Activated naive CD4-positive, alpha-beta T cell (primary cell): ENCODE measurements at places on chromosomes 11 and 22.

GRCh38 chr11:118058311-118059245 is 18.3 kb upstream of the TMPRSS4 start:
- DNase-seq = no peak

- DNase-seq = no peak
Observed at GRCh38 chr11:12827369-12827768, 153.1 kb downstream of the TEAD1 start.

- no peak for DNase-seq
Observed at GRCh38 chr11:31160504-31161422, 208.8 kb downstream of the DCDC1 start.

- DNase-seq = no peak
Observed at GRCh38 chr22:35436421-35436820, 36.5 kb downstream of the MCM5 start.

- no peak for DNase-seq
Observed at GRCh38 chr11:72897506-72897905, 83.3 kb downstream of the ATG16L2 start.

DNA sequence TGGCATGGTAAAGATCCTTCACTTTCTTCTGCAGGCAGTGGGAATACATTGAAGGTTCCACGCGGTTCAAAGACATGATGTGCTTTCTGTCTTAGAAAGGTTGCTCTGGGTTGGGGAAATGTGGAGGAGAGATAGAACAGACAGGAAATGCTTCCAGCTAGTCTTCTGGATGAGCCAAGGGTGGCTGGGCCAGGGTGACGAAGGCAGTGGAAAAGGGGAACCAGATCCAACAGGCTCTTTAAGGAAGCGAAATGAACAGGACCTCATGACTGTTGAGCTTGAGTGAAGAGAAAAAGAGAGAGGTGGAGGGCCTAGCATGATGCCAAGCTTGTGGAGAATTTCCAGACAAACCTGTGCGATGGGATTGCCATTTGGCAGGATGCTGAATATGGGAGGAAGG is 56.4 kb upstream of the LMO1 start:
- no peak for DNase-seq

- DNase-seq = peak; percentile 66
Observed at GRCh38 chr11:795634-796564, 2.2 kb downstream of the SLC25A22 start.

DNA sequence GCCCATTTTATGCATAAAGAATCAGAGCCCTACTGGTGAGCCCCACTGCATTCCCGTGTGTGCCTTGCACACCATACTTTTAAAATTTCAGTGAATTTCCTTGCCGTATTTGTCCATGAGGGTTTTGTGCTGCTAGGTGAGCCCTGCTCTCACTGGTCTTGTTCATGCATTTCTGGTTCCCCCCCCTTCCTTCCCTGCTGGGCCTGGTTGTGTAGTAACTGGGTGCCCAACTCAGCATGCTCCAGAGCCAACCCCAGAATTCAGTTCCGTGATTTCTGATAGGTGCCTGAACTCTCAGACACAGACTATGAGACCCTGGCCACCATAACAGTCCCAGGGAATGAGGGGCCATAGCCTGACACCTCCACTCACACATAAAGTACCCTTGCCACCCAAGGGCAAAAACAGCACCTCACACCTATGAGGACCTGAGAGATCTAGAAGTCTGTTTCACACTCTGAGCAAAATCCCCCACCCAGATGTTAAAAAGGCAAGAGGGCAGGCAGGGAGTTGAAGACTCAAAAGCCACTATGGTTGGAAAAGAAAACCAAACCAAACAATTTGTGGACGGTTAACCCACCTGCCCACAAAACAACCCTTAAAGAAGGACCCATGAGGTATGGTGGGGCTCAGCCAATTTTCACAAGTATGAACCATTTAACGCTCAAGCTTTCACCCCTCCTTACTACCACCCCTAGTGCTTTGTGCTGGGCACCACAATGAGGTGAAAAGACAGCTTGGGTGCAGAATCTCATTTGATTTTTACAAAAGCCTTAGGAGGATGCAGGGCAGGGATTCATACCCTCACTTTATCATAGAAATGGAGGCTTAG is 16.8 kb upstream of the IL10RA start:
- no peak for DNase-seq

DNA sequence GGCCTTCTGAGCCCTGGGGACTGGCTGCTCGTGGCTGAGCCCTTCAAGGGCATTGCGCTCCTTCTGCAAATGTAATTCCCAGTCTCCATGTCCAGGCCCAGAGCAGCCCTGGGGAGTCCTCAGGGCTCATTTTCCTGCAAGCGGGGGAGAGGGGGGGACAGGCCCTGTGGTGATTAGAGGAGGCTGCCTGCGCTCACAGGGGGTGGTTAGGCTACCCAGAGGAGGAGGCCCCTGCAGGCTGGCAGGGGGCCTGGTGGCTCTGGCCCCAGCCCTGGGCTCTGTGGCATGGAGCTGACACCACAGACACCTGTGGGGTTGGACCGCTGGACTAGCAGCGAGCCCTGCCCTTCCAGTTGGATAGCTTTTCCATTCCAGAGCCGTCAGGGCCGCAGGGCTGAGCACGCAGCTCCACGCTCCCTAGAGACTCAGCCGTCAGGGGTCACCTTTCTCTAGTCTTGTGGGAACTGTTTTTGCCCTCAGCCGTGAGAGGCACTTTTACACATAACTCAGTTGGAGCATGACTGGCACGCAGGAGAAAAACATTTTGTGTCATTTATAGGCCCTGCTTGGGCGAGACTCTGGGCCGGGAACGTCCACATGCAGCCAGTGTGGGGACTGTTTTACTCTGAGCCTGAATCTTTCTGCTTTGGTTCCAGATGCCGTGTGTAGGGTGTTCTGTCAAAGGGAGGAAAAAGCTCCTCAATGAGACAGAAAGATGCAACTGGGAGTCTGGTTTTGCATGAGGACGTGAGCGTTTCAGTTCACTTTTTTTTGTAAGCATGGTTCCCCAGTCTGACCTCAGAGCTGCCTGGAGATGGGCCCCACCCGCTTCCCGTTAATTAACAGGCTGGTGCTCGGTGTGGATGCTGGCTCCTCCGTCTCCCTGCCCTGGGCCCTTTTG is 58.1 kb downstream of the LRP5 start:
- no peak for DNase-seq

DNA sequence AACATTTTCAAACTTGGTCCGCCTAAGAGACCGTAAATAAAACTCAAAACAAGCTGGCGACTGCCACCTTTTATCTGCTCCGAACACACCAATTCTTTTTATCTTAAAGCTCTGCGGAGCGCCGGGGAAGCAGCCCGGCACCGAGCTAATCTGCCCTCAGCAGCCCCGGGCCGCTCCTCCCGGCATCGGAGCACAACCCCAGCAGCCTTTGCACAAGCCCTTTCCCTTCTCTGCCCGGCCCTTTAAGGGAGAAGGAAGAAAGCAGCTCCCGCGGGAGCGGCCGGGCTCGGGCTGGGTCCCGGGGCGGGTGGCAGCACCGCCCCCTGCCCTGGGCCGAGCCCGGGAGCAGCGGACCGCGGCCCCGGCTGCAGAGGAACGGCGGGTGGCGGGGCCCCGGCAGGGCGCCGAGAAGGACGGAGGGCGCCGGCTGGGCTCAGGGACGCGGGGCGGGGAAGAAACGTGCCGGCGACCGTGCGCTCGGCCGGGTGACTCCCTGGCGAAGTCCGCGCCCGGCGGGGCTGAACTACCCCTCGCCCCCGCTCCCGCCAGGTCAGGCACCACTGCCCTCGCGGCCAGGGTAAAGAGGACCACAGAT is 133.6 kb upstream of the C11orf58 start:
- no peak for DNase-seq

DNA sequence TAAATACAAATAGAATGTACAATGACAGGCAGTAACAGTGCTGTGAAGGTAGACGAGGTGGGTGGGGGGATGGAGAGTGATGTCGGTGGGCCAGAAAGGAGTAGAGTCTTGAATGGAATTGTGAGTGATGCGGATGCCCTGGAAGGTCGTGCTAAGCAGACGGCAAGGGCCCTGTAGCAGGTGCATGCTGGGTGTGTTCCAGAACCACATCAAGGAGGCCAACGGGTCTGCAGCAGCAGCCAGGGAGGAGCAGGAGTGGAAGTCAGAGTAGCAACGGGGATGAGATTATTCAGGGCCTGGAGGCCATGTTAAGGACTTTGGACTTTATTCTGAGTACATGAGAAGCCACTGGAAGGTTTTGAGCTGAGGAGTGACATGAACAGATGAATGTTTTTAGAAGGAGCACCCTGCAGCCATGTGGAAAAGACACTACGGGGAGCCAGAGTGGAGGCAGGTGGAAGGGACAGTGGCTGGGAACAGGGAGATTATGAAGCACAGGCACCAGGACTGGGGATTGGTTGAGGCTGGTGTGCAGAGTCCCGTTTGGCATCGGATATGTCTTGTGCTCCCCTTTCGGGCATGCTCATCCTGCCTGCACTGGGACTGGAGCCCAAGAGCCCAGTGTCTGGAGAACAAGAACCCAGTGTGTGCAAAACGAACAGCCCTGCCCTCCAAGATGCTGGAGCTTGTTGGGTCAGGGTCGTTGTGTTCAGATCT is 74.1 kb downstream of the COMMD9 start:
- DNase-seq = no peak

DNA sequence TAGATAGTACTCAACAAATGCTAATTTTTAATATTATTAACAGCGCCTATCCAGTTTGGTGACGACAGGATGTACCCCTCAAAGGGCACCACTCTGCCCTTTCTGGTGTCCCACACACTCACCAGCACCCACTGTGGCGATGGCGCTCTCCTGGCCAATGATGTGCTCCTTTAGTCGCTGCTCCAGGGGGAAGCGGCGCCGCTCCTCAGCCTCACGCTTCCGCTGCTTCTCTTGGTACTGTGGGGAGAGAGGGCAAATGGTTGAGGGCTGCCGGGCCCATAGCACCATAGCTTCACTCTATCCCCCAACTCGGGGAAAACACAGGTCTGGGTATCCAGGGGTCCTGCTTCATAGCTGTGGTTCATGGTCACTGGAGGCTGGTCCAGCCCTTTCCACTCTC is 73.0 kb upstream of the PHOX2A start:
- no peak for DNase-seq

- DNase-seq = no peak
Observed at GRCh38 chr11:47981667-47982404, 1.5 kb downstream of the PTPRJ start.

- DNase-seq = no peak
Observed at GRCh38 chr22:42931421-42932196, 74.5 kb upstream of the ARFGAP3 start.

- no peak for DNase-seq
Observed at GRCh38 chr11:112665291-112665690, 295.9 kb upstream of the NCAM1 start.

GRCh38 chr11:10197091-10197490 is 96.9 kb downstream of the SBF2 start:
- no peak for DNase-seq

DNA sequence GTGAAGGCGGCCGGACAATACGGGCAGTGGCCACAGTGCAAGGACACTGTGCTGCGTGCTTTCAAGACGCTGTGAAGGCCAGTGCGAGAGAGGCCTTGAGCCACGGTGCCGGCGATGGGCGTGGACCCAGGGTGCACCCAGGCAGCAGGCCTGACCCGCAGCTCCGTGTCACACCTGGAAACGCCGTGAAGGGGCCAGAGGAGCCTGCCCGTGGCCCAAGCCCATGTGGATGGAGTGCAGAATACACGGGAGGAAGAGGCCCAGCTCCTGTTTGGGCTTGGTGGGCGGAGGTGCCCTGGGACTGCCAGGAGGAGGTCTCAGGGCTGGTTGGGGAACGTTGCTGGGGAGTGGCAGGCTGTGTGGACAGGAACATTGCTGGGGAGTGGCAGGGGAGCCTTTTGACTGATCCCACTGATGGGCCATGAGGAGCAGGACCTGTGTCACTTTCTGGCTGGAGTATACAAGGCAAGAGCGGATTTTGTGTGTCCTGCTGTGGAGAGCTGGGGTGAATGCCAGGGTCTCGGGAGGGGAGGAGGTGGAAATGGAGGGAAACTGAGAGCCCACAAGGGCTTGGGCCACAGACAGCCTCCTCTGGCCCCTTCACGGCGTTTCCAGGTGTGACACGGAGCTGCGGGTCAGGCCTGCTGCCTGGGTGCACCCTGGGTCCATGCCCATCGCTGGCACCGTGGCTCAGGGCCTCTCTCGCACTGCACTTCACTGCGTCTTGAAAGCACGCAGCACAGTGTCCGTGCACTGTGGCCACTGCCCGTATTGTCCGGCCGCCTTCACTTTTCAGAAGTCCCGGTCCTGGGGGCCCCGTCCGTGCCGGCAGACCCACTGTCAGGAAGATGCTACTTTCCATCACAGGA is 925.4 kb downstream of the BRD1 start:
- DNase-seq = no peak

DNA sequence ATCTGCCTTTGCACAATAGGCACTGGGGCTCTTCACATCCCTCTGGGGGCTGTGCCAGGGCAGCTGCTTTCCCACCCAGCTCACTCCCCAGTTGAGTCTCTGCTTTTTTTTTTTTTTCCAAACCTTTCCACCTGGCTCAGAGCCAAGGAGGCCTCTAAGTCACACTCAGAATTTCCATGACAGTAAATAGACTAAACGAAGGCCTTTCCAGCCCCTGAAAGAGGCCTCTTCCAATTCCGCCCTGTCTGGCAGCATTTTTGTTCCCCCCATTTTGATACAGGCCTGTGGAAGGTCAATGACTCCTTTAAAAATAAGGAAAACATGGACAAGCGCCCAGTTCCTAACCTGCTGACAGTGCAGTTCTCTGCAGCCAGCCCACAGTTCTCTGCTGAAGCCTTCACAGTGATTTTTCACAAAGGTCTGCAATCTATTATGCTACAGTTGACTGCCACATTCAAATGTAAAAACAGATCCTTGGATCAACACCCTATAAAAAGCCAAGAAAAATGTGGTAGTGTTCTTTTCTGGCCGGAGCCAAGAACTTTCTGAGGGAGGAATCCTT is 107.5 kb upstream of the SESN3 start:
- no peak for DNase-seq

DNA sequence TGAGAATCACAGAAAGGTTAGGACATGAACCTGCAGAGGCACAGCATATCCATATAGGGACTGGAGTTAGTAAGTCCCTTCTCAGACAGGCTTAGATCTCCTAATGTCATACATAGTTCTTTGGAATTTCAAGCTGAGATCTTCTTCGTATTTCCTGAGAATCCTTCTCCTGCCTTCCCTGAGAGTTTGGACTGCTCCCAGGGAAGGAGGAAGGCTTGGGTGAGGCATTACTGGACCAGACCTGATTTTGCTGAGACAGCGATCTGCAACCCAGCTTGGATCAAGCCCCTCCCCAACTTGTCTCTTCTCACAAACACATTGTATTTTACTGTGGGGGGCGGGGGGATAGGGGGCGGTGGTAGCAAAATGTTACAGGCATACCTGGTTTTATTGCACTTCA is 108.5 kb downstream of the TSPAN18 start:
- no peak for DNase-seq
